Ureter (tissue), 1 donor: ENCODE measurements at places on chromosomes 13 and 19.

- peak; percentile 58 for DNase-seq
Measured at GRCh38 chr19:5621945-5622464, 571 bp downstream of the SAFB2 start.

GRCh38 chr19:55368701-55369563 is 1.3 kb downstream of the IL11 start:
- DNase-seq: no peak

GRCh38 chr13:27541386-27541785 is 78.9 kb downstream of the LNX2 start:
- no peak for DNase-seq

DNA sequence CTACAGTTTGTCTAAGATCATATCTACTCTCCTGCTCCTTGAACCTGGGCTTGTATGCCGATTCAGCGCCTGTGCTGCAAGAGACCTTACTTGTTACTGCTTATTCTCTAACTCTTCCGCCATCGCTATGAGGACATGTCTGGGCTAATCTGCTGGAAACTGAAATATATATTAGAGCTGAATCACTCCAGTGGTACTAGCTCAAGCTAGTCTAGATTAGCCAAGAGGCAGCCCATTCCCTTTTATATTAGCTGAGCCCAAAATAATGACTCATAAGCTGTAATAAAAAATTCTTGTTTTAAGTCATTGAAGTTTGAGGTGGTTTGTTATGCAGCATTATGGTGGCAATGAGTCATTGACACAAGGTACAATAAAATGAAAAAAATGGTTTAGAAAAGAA is 52.8 kb downstream of the SLC6A16 start:
- DNase-seq: no peak

GRCh38 chr19:1658150-1659083 is 6.0 kb upstream of the TCF3 start:
- DNase-seq: no peak

GRCh38 chr13:49690133-49690994 is 922 bp downstream of the EBPL start:
- no peak for DNase-seq
